HFFc6 (cell line): ENCODE measurements at places on chromosomes 5 and 9. TPM values are rescaled to one million over a fixed set of nuclear protein-coding genes. Genes with fewer than 3 reads are reported as not detected.

Gene DBH
- not detected in 3 replicates for total RNA-seq

Gene QRFP
- not detected in 3 replicates for total RNA-seq

Gene DNAH5
- total RNA-seq: 1.1 to 1.4 TPM (median 1.3 TPM) in 3 replicates

Gene RNF14
- total RNA-seq: 55.4 to 71.3 TPM (median 62.9 TPM) in 3 replicates

Gene SMIM32
- not detected in 3 replicates for total RNA-seq

Gene PPIP5K2
- total RNA-seq: 55.0 to 58.3 TPM (median 57.7 TPM) in 3 replicates

Gene PCDHGA12
- total RNA-seq: 7.7 to 20.1 TPM (median 8.3 TPM) in 3 replicates

Gene EDIL3
- 2.2 to 51.4 TPM (median 4.8 TPM) in 3 replicates for total RNA-seq

Gene SLC6A7
- total RNA-seq: not detected in 3 replicates

Gene FOXI1
- not detected in 3 replicates for total RNA-seq

GRCh38 chr5:112551419-112552032 lies 132.4 kb upstream of the EPB41L4A start:
- DNase-seq: peak; percentile 65

- peak; percentile 63 for DNase-seq
These were observed 23.1 kb upstream of the NSMF start for GRCh38 chr9:137482094-137482781.

GRCh38 chr9:71783120-71783523 lies 14.8 kb upstream of the CEMIP2 start:
- no peak for DNase-seq

GRCh38 chr5:114332493-114332892 lies 29.4 kb upstream of the KCNN2 start:
- no peak for DNase-seq

DNA sequence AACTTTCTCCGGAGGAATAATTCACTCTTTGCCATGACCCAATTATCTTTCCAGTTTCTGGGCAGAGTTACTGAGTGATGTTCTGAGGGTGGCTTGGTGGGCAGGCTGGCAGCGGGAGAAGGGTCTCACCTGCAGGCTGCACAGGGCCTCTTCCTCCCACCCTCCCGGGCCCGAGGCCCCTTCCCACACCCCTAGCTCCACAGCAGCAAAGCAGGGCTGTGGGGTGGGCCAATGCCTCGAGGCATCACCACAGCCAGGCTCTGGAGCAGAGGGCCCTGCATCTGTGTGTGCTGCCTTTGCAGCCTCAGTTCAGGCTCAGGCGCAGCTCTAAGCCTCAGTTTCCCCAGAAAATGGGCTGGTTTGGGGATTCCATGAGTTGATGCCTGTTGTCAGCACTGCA lies 120.2 kb upstream of the FOXD4L5 start:
- no peak for DNase-seq

GRCh38 chr5:79999722-80000121 lies 8.7 kb upstream of the MTX3 start:
- DNase-seq: no peak

DNA sequence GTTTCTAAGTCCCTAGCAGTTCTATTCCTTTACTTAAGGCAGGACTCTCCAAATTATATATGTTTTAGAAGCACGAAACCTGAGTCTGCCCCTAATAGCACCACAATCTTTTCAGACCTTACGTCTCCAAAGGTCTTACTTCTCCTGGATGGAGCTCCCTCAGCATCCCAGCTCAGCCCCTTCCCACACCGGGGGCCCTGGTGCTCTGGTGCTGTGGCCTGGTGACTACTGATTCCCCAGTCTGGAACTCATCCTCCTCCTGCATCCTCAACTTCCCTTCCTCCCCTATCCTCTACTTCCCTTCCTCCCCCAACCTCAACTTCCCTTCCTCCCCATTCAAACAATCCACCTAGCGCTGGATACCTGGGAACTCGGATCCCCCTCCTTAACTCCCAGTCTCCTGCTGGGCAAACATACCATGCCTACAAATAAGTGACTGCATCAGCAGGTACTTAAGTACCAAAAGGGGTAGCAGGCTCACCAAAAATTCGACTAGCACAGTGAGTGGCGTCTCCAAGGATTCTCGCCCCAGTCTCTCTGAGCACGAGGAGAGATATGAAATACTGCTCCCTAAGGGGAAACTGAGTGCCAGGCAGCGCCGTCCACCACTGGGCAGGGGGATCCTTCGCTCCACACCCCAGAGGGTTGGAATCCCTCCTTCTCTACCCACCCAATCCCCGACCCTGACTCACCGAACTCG lies 831 bp downstream of the IGFBPL1 start:
- DNase-seq: no peak

DNA sequence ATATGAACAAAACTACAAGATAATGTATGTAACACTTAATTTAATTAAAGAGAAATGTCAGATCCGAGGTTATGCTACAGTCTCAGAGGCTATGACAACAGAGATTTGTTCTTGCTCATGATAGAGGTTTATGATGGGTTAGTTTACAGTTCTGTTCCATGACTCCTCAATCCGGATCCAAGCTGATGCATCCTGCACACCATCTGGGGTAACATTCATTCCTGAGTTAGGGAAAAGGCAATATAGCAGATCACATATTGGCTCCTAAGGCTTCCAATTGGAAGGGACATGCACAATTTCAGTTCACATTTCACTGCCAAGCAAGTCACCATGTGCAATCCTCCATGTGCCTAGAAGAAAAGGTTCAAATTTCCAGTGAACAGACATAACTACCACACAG lies 40.4 kb downstream of the ABLIM3 start:
- DNase-seq: peak; percentile 28

- no peak for DNase-seq
These were observed 64.9 kb downstream of the NTNG2 start for GRCh38 chr9:132226571-132227430.

GRCh38 chr5:172862165-172862801 lies 28.2 kb downstream of the ERGIC1 start:
- no peak for DNase-seq

DNA sequence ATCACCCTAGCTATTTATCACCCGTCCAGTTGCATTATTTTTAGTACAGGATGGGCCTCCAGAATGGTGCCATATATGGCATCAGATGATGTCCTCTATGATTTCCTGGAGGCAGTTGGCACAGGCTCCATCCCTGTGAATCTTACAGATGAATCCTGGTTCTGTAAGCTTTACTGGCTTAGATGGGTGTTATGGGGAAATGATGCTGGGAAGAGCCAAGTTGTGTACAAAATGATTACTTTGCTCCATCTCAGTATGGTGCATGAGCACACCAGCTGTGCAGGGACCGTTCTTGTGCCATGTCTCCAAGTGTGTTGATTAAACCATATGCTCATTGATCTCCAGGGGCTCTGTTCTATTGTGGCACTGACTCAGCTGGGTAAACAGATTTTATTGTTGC lies 755.7 kb downstream of the TLR4 start:
- no peak for DNase-seq

DNA sequence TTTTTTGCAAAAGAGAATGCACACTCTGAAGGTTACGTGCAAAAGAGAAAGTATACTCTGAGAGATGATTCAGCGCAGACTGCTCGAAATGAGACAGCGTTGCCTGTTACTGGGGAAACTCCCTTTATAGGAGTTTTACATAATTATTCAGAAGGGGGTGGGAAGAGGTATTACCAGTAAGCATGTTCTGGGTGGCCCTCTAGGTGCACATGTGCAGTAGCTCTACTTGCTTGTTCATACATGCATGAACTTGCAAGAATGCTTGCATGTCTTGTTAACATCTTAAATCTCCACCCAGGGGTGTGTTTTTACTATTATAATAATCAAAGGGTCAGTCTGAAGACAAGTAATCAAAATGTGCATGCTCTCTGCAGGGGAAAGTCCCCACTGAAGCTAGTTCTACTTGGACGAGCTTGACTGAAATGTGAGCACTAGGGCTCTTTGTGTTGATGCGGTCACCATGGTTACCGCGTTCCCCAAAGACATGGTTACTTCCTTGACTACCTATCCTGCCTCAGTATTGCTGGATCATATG lies 75.5 kb downstream of the SGCD start:
- DNase-seq: no peak

GRCh38 chr9:134637241-134637640 lies 4.4 kb upstream of the COL5A1 start:
- no peak for DNase-seq

DNA sequence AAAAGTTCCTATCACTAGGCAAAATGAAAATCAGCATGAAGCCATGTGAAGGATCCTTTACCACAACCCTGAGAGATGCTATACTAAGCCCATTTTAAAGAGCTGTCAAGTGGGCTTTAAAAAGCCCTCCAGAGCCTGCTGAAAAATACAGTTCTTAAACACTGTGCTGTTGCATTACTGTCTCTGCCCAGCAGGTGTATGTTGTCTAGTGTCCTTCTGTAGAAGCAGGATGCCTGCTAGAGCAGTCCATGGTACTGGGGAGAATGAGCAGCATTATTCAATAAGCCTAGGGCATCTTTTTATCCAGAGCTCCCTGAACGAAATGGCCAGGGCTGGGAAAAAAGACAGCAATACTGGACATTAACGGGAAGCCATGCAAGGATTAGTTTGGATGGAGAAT lies 126.2 kb upstream of the PLCXD3 start:
- peak; percentile 31 for DNase-seq

DNA sequence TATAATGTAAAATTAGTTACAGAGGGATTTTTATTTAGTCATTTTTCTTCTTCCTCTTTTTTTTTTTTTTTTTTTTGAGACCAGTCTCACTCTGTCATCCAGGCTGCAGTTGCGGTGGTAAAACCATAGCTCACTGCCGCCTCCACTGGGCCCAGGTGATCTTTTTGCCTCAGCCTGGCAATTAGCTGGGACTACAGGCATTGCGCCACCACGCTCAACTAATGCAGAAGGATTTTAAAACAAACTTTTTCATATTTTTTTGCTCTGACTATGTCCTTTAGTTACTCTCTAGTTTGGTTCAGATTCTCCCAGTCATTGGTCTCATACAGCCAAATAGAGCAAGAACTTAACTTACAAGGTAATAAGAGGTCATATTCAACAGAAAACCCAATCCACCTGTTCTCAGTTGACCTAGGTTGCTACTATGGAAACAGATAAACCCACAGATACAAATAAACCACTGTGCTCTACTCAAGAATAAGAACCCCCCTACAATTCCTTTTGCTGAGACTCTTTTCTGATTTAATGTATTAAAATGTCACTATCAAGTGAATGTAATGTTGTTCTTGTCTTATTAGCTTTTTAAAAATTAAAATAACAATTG lies 50.1 kb upstream of the TTC39B start:
- DNase-seq: no peak

GRCh38 chr5:131630963-131631350 lies 4.1 kb downstream of the RAPGEF6 start:
- DNase-seq: no peak

- DNase-seq: no peak
These were observed 154.4 kb upstream of the COL5A1 start for GRCh38 chr9:134487066-134487710.

DNA sequence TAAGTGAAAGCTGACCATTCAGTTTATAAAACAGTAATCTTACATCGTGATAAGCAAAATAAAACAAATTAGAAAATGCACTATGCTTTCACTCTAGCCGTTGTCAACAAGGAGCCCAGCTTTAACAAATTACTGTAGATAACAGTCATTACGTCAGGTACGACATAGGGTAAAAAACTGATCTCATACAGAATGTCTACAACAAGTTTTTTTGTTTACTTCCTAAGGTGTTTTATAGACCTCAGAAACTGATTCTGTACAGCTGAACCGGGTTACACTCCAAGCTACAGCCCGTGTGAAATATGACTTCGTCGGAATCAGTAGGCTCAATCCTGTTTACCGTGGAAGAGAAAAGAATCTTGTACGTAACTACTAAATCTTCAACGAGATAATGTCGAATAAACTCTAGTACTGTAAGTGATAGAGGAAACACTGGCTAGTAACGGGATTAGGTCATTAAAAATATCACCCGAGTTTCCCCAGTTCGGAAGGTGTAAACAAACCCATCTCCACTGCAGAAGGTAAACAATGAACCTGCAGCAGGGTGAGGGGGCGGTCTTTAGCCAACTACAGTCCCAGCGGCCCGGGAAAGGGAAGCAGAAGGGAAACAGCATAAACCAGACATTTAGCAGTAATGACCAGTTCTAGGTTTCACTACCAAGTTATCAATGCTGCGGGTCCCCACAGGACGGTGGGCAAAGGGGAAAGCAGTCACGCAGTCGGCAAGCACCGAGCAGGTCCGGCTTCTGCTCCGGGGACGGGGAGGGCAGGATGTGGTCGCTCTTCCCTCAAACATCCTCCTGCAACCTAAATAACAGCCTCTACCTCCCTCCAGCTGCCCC lies 1.1 kb downstream of the RICTOR start:
- peak; percentile 10 for DNase-seq

DNA sequence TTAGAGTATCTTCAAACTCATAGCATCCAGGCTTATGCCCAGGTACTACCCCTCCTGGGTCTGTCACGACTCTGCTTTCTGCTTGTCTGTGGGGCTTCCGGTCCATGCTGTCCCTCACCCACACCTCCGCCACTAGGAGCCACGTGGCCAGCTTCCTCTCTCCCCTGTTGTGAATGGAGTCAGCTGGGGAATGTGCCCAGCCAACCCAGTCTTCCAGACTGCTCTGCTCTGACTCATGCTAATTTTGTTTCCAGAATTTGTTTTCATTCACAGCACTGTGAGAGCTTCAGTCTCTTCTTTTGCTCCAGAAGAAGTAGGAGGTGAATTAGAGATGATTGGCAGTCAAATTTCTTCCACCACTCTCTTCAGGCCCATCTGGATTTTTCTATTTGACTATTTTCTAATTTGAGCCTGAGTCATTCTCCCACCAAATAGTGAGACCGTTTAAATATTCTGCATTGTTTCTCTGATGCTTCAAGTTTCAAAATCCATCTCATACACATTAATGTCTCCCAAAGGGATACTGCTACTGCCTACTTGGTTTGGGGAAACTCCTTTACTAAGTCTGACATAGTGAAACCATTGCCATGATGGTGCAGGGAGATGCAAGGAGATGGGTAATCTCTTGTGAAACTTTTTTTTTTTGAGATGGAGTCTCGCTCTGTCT lies 424.1 kb upstream of the KIF2A start:
- DNase-seq: no peak

- no peak for DNase-seq
These were observed 30.4 kb upstream of the NOTCH1 start for GRCh38 chr9:136576269-136576626.

DNA sequence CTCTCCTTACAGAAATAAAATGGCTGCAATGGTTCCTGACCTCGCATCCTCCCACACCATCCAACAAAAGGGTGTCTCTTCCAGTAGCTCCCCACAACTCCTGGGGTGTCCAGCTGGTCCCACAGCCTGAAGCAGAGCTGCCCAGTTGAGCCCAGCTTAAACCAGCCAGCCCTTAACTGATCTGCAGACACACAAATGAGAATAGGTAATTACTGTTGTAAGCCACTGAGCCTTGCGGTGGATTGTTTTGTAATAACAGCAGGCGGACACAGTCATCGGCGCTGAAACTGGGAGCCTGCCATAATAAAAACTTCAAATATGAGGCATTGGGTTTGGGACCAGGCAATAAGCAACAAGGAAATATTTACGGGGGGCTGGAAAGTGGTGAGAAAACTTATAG lies 10.4 kb upstream of the ZBTB43 start:
- no peak for DNase-seq

DNA sequence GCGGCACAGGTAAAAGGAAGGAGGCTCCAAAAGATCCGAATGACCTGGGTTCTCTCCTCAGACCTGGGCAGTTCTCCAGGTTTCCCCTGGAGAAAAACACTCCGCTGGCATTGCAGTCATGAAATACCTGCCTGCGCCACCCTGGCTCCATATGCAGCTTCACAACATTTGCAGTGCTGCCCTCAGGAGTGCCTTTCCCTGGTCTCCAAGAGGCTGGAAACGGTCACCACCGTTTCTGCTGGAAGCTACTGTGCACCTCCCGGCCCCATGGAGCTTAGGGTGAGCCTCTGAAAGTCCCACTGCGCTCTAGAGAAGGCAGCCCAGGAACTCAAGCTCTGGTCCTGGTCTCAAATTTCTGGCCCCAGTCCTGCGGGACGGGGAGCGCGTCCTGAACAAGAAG lies 670 bp downstream of the UGT3A1 start:
- no peak for DNase-seq

GRCh38 chr5:149937610-149938009 lies 7.0 kb downstream of the PDE6A start:
- DNase-seq: peak; percentile 27
